CD14-positive monocyte (primary cell): ENCODE measurements at places on chromosomes 3 and 15.

GRCh38 chr3:78878011-78878410 is 889.8 kb downstream of the ROBO1 start:
- H3K36me3 ChIP-seq, result no peaks in the 10 kb centered on the region
- no peaks in the 10 kb centered on the region for H3K4me1 ChIP-seq
- DNase-seq, result no peak
- no peak overlapping the region for H3K27ac ChIP-seq
- H3K27me3 ChIP-seq, result no peaks in the 10 kb centered on the region
- no peak overlapping the region for H3K4me3 ChIP-seq

DNA sequence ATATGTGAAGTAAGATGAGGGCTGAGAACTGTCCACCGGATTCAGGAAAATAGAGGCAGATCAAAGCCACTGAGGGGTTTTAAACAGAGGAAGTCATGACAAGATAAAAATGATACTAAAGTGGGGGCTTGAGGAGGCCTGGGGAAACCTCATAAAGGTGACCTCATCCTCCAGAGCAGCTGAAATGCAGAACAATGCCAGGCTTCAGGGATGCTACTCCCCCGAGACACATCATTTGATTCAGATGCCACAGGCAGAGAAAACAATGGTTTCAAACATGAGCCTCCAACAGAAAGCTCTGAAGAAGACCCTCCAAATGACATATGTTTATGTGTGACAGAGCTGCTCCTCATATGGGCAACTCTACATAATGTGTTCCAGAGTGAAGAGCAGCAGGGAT is 6.4 kb downstream of the CFAP20DC start:
- no peaks in the 10 kb centered on the region for H3K4me1 ChIP-seq
- H3K27me3 ChIP-seq, result no peaks in the 10 kb centered on the region
- H3K4me3 ChIP-seq, result no peak overlapping the region
- H3K27ac ChIP-seq, result no peak overlapping the region
- no peak for DNase-seq
- no peaks in the 10 kb centered on the region for H3K36me3 ChIP-seq

GRCh38 chr3:144114767-144115166 is 143.1 kb downstream of the DIPK2A start:
- H3K27me3 ChIP-seq, result no peaks in the 10 kb centered on the region
- no peak overlapping the region for H3K4me3 ChIP-seq
- H3K4me1 ChIP-seq, result no peaks in the 10 kb centered on the region

GRCh38 chr3:76965122-76965725 is 74.7 kb upstream of the ROBO2 start:
- H3K27ac ChIP-seq, result no peak overlapping the region
- no peaks in the 10 kb centered on the region for H3K36me3 ChIP-seq
- DNase-seq, result no peak
- H3K4me1 ChIP-seq, result no peaks in the 10 kb centered on the region
- no peak overlapping the region for H3K4me3 ChIP-seq
- H3K27me3 ChIP-seq, result no peaks in the 10 kb centered on the region

DNA sequence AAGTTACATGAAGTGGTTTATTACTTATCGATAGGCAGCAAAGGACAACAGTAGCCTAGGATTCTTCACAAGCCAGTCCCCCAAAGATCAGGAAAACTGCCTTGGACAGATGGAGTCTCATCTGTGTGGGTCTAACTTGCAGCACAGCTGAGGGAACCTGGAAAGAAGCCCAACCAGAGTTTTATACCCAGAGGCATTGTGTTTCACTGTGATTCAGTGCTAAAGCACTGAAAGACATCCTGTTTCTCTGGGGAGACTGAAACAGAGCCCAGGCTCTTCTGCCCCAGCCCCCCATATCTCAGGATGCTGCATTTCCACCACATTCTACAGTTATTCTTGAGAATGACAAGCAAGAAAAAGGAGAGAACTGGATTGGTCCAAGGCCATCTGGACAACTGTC is 48.2 kb upstream of the PYDC2 start:
- H3K27ac ChIP-seq, result no peak overlapping the region
- no peaks in the 10 kb centered on the region for H3K36me3 ChIP-seq

GRCh38 chr3:120182613-120183511 is 88.6 kb upstream of the GSK3B start:
- no peak overlapping the region for H3K27ac ChIP-seq
- H3K36me3 ChIP-seq, result no peaks in the 10 kb centered on the region
- H3K4me3 ChIP-seq, result no peak overlapping the region
- no peaks in the 10 kb centered on the region for H3K27me3 ChIP-seq
- H3K4me1 ChIP-seq, result peaks cover under 1% of the 10 kb centered on the region

GRCh38 chr15:84951736-84952135 is 29.9 kb upstream of the PDE8A start:
- no peak overlapping the region for H3K4me3 ChIP-seq
- H3K36me3 ChIP-seq, result no peaks in the 10 kb centered on the region
- H3K27ac ChIP-seq, result no peak overlapping the region
- DNase-seq, result no peak

GRCh38 chr3:26596335-26596734 is 26.2 kb upstream of the LRRC3B start:
- no peak for DNase-seq
- no peak overlapping the region for H3K4me3 ChIP-seq
- no peaks in the 10 kb centered on the region for H3K27me3 ChIP-seq
- no peaks in the 10 kb centered on the region for H3K36me3 ChIP-seq
- H3K4me1 ChIP-seq, result no peaks in the 10 kb centered on the region
- no peak overlapping the region for H3K27ac ChIP-seq

- H3K4me1 ChIP-seq, result peaks cover 41% of the 10 kb centered on the region
- no peak overlapping the region for H3K4me3 ChIP-seq
- no peak overlapping the region for H3K27ac ChIP-seq
- peaks cover 26% of the 10 kb centered on the region for H3K36me3 ChIP-seq
- H3K27me3 ChIP-seq, result no peaks in the 10 kb centered on the region
Observed at GRCh38 chr3:134543113-134543512, 57.3 kb downstream of the CEP63 start.

DNA sequence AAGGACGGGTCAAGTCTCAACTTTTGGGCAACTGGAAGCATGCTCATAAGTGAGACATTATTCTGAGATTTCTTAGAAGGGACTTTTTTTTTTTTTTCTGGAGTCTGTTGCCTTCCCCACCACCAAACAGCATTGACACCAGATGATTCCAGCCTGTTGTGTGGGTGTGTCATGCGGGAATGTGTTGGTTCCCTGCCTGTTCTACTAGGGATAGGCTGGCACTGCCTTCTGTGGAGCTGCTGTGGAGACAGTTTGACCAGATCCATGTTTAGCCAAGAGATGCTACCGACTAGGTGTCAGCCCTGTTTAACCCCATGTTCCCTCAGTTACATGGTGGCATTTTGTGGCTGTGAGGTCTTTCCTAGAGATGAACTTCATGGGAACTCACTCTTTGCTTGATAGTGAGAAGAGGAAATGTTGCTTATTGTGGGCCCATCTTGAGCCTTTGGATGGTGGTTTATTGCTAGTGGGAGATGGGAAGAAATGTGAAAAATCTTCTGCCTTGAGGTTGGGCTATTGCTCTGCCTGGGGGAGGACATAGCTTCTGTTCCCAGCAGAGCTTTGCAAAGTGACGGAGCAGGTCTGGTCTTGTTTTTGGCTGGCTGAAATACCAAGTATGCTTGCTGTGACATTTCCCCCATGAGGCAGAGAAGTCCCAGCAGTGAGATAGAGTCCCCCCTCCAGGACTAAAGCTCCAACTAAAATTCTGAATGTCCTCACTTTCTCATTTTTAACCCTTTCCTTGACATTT is 31.3 kb downstream of the TRAK1 start:
- no peaks in the 10 kb centered on the region for H3K27me3 ChIP-seq
- H3K27ac ChIP-seq, result no peak overlapping the region
- H3K36me3 ChIP-seq, result peaks cover 22% of the 10 kb centered on the region
- peaks cover 27% of the 10 kb centered on the region for H3K4me1 ChIP-seq
- H3K4me3 ChIP-seq, result no peak overlapping the region

DNA sequence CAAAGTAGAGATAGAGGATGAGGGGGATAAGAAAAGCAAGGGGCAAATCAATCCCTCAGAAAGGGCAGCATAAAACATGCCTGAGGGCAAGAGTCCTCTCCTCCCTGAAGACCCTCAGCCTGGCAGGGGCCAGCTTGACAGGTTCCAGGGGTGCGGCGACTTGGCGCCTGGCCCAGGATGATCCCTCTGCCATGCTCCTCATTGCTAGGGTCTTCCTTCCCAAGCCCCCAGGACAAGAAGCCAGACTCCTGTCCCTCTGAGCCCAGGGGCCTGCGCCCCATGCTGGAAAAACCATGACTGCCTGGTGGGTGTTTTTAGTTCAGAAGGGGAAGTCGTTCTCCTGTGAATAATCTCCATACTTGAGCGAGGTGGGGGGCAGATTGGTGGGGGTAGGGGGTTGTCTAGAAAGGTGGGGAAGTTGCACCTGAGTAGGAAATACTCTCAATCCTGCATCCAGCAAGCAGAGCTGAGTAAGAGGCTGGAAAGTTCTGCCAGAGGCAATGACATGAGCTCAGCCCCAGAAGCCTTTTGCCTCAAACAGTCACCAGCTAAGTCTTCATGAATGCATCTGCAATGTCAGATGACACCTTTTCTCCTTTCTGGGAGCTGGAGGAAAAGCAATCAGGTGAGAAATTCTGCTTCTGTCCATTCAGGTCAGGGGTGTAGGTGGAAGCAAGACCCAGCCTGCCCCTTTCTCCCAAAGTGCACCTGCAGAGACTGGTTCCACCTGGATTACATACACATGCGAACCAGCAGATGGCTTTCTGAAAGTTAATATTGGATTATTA is 18.3 kb downstream of the SLC12A8 start:
- no peaks in the 10 kb centered on the region for H3K36me3 ChIP-seq
- no peak overlapping the region for H3K4me3 ChIP-seq
- no peak for DNase-seq
- H3K27me3 ChIP-seq, result no peaks in the 10 kb centered on the region
- no peak overlapping the region for H3K27ac ChIP-seq
- no peaks in the 10 kb centered on the region for H3K4me1 ChIP-seq

- H3K4me1 ChIP-seq, result no peaks in the 10 kb centered on the region
- H3K27me3 ChIP-seq, result no peaks in the 10 kb centered on the region
- DNase-seq, result no peak
- no peak overlapping the region for H3K27ac ChIP-seq
- H3K36me3 ChIP-seq, result no peaks in the 10 kb centered on the region
Observed at GRCh38 chr3:73925011-73925410, 300.3 kb upstream of the PDZRN3 start.

- no peaks in the 10 kb centered on the region for H3K4me1 ChIP-seq
- no peaks in the 10 kb centered on the region for H3K27me3 ChIP-seq
- H3K36me3 ChIP-seq, result no peaks in the 10 kb centered on the region
- H3K27ac ChIP-seq, result no peak overlapping the region
- DNase-seq, result no peak
- H3K4me3 ChIP-seq, result no peak overlapping the region
Observed at GRCh38 chr3:30795176-30795575, 99.3 kb downstream of the GADL1 start.
